ENCODE measurements at places on chromosomes 5 and 9.

- no peak for DNase-seq
These were observed 110.4 kb upstream of the EPB41L4A start for GRCh38 chr5:112529525-112529924.

- no peak for DNase-seq
These were observed 27.2 kb downstream of the NEK6 start for GRCh38 chr9:124284940-124285441.

- DNase-seq: no peak
These were observed 69.9 kb upstream of the SPTLC1 start for GRCh38 chr9:92185096-92185495.

GRCh38 chr5:143398451-143399237 lies 4.8 kb downstream of the NR3C1 start:
- no peak for DNase-seq

GRCh38 chr9:121463026-121463807 lies 36.4 kb downstream of the GGTA1 start:
- no peak for DNase-seq

DNA sequence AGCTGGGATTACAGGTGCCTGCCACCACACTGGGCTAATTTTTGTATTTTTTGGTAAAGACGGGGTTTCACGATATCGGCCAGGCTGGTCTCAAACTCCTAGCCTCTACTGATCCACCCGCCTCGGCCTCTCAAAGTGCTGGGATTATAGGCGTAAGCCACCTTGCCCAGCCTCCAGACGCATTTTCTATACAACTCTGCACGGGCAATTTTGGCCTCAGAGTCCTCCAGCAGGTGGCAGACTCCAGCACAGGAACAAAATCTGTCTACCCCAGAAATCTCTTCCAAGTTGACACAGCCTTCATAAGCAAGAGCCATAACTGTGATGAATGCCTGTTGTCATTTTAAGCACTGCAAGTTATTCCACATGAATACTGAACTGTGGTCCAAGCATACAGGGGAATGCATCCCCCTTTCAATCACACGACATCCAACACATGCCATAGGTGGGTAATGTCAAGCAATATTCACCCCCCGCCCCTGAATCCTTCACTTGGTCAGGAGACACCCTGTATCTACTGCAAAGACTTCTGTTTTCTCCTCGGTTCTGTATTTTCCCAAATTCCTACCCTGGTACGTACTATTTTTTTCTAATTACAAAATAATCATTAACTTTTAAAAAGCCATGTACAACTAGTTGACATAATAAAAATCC lies 50.8 kb downstream of the ALDH7A1 start:
- DNase-seq: peak; percentile 22

DNA sequence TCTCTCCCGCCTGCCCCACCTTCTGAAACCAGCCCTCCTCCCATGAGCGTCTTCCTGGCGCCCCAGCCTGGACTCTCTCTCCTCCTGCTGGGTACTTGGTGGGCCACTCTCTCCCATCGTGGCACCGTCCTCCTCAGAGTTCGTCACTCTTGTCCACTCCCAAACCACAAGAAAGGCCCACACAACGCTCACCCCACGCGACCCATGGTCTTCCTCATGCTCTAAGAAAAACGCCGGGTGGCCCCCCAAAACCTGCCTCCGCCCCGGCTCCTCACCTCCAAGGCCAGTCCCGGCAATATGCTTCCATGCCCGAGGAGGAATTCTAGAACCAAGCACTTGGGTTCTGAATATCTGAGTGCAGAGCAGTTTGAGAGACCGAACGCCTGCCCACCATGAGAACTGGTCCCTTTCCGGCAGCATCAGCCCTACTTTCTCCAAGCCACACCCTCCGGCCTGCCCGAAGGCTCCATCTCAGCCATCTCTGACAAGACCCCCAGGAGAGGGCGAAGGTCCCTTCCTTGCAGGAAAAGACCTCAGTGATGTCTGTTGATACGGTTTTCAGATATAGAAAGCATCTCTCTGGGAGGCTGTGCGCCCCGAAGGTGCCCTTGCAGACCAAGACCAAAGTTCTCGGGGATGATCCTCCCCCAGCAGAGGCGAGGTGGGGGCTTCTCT lies 15.0 kb downstream of the SLC6A3 start:
- no peak for DNase-seq

- DNase-seq: no peak
These were observed 17.4 kb downstream of the TTC39B start for GRCh38 chr9:15289603-15290002.

DNA sequence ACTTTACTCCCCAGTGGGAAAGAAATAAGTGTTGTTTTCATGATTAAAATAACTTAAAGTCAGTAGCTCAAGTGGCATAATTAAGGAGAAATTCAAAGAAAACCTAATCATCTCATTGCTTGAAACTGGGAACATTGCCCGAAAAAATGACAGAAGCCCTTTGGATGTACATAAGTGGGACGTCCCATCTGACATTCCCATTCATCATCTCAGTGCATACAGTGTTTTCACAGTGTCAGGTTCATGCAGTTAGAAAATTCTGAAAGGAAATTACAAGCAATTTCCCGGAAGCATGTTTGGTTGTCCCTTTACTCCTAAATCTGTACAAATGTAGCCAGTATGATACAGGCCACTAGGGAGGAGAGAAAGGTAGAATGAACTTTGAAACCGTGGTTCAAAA lies 95.6 kb downstream of the ADAMTS16 start:
- DNase-seq: no peak

DNA sequence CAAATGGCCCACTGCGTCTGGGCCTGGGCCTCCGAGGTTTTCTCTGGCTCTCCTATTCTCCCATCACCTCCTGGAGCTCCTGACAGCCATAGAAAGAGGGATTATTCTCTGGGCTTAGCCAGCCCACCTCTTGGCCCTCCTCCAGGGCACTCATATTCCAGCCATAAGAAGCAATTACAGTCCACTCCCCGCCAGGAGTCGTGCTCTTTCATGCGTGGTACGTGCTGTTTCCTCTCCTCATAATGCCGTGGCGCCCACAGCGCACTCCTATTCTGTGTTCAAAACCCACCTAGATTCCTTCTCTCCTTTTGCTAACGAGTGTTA lies 240.8 kb upstream of the ZNF462 start:
- DNase-seq: no peak

- DNase-seq: peak; percentile 75
These were observed 26.8 kb upstream of the RPL26L1 start for GRCh38 chr5:172932313-172933017.

DNA sequence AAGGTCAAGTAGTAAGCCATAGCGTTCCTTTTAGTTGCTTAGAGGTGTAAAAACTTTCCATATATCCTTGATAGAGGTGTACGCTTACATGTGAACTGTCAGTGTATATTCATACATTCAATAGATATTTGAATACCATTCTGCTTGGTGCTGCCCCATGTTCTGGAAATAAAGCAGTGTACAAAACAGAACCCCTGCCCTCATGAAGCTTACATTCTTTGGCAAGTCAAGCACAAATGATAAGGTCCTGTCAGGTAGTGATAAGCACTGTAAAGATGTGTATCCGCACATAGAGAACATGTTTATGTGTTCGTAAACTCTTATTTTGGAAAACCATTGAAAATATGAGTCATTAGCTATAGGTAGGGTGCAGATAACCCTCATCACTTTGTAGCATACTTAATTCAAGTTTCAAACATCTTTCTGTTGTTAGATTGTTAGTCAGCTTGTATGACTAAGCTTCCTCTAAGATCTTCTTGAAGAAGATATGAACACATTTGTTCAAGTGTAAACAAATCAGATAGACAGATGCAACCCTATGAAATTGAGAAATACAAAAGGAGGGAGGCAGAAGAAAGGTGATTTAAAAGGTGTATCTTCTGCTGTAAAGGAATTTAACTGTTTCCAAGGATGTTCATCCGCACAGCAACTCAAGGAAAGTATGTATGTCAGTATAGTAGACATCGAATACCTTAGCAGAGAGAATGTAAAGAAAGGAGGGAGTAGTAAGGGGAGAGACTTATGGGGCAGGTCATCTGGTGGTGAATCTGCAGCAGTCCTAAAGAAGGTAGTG lies 1.6 kb downstream of the GTF3C4 start:
- no peak for DNase-seq

DNA sequence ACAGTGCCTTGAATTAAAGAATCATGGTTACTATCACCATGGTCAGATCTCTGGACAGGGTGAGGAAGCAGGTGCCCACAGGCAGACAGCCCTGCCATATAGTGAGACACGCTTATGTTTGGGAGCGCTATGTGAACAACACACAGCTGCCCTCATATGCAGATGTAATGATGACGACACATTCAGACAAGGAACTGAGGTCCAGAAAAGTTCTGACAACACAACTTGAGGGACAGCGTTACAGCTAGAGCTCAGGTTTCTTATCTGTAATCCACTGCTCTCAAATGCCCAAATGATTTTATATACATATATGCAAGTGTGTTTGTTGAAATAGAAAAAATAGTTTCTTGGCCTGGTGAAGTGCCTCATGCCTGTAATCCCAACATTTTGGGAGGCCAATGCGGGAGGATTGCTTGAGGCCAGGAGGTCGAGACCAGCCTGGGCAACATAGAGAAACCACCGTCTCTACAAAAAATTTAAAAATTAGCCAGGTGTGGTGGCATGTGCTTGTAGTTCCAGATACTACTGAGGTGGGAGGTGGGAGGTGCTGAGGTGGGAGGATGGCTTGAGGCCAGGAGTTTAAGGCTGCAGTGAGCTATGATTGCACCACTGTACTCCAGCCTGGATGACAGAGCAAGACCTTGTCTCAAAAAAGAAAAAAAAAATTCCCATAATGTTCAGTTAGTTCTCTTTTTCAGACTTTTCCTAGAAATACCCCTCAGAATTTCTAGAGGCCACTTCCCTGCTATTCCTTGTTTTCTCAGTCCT lies 423.2 kb downstream of the RAB3C start:
- no peak for DNase-seq

GRCh38 chr5:4198461-4198860 lies 602.8 kb downstream of the IRX1 start:
- no peak for DNase-seq

- no peak for DNase-seq
These were observed 16.4 kb upstream of the PDCD1LG2 start for GRCh38 chr9:5493679-5494511.

GRCh38 chr9:121855476-121855875 lies 204.0 kb downstream of the DAB2IP start:
- no peak for DNase-seq

DNA sequence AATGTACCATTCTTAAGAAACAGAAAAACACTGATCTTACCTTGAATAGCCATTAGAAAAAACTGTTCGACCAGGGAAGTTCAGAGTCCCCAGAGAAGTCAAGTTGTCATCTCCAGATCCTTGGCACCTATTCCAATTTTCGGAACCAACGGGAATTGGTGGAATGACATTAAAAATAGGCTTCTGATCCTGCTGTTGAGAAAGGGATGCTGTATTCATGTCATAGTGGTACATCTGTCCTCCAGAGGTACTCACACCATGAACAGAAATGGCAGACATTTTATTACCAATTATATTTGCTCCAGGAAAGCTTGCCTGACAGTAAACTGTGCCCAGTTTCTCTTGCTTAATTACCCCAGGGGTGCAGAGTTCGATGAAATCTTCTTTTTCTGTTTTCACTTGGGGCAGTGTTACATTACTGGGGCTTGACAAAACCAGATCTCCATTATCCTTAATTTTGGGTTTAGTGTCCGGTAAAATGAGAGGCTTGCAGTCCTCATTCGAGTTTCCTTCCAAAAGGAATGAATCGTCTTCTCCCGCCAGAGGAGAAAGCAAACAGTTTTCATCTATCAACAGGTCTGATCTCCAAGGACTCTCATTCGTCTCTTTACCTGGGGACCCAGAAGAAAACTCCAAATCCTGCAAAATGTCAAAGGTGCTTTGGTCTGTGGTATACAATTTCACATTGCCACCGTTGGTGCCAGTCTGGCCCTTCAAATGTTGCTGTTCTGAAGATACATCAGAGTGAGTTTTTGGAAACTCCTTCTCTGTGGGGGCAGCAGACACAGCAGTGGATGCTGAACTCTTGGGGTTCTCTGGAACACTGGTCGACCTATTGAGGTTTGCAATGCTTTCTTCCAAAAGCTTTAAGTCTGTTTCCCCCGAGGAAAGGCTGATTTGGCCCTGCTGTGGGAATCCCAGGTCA lies 3.6 kb downstream of the NR3C1 start:
- no peak for DNase-seq

DNA sequence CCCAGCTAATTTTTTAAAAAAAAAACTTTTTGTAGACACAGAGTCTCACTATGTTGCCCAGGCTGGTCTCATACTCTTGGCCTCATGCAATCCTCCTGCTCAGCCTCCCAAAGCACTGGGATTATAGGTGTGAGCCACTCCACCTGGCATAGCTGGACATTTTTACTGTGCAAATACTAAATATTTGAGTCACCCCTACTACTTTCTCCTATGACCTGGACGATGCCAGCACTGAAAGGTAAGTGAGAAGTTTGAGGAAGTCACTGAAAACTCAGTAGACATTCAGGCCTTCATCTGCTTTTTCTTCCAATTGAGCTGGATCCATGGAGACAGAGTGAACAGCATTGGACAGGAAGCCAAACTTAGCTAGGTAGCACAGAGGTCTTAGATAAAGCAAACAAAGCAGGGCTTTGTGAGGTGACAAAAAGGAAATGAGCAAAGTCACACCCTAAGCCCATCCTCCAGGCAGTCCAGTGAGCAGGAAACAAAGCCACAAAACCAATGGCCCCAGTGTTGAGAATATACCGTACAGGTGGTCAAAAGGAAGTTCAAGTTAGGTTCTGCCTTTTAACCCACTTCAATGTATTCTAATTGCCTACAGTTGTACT lies 192.6 kb upstream of the RASA1 start:
- no peak for DNase-seq

GRCh38 chr9:33043671-33044070 lies 18.6 kb downstream of the DNAJA1 start:
- DNase-seq: no peak

GRCh38 chr5:148482697-148483462 lies 99.1 kb downstream of the FBXO38 start:
- peak; percentile 54 for DNase-seq

- no peak for DNase-seq
These were observed 252.2 kb upstream of the PANK3 start for GRCh38 chr5:168831383-168831782.

DNA sequence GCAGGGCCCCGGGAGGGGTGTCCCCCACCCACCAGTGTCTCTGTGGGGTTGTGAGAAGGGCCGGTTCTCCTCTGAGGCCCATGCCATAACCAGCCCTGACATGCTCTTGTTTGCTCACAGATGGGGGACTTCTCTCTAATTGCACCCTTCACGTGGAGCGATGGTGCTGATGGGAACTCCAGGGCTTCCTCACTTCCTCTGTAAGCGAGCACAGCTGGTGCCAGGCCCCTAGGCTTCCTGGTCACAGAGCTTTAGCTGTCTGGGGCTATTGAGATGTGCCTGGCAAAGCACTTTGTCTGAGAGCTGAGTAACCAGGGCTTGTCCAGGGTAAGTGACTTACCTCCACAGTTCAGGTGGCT lies 36.4 kb downstream of the PHF2 start:
- no peak for DNase-seq

GRCh38 chr5:10975945-10976344 lies 214.9 kb upstream of the DAP start:
- no peak for DNase-seq

- peak; percentile 57 for DNase-seq
These were observed 35.6 kb downstream of the CD180 start for GRCh38 chr5:67160985-67161384.

- DNase-seq: no peak
These were observed 203.6 kb downstream of the EDIL3 start for GRCh38 chr5:84181093-84181492.

Data from activated CD4-positive, alpha-beta T cell treated with anti-CD3 and anti-CD28 coated beads, Interleukin-2, amount 50 U/mL, for 1 hour (primary cell).